ENCODE measurements at places on chromosomes 6 and 20. TPM values are rescaled to one million over a fixed set of nuclear protein-coding genes. Genes with fewer than 3 reads are reported as not detected.

Gene ZC3H12D
- total RNA-seq, result not detected

Gene MEP1A
- not detected for total RNA-seq

Gene RSPH4A
- total RNA-seq, result 0.18 TPM

Gene KCNK16
- total RNA-seq, result not detected

Gene DCDC2
- not detected for total RNA-seq

Gene TRERF1
- 5.5 TPM for total RNA-seq

Gene GABRR1
- total RNA-seq, result not detected

Gene SAYSD1
- 9.0 TPM for total RNA-seq

Gene PACSIN1
- total RNA-seq, result not detected

Gene CD24
- total RNA-seq, result 1.2 TPM

Gene EBF4
- total RNA-seq, result 3.0 TPM

Gene LHFPL5
- total RNA-seq, result not detected

Gene THEMIS
- not detected for total RNA-seq

Gene GABBR1
- 52.1 TPM for total RNA-seq

Gene ANKRD6
- 9.6 TPM for total RNA-seq

Gene PLCB4
- 1.6 TPM for total RNA-seq

Gene SSR1
- 149 TPM for total RNA-seq

Gene PBOV1
- total RNA-seq, result not detected

Gene MUC22
- not detected for total RNA-seq

Gene MANEA
- 17.7 TPM for total RNA-seq

Gene OR2J3
- not detected for total RNA-seq

Gene BAG2
- 3.6 TPM for total RNA-seq

Gene SIGLEC1
- not detected for total RNA-seq

Gene KHDC1L
- not detected for total RNA-seq

Gene SLC35F1
- total RNA-seq, result not detected

Gene PKIB
- not detected for total RNA-seq

Gene SLC22A2
- not detected for total RNA-seq

Gene RHAG
- not detected for total RNA-seq

Gene RIPOR2
- not detected for total RNA-seq

Gene HDGFL1
- not detected for total RNA-seq

Gene TMEM63B
- 49.7 TPM for total RNA-seq

Gene SIRPG
- not detected for total RNA-seq

Gene TSPO2
- not detected for total RNA-seq

Measured in endothelial cell of umbilical vein (primary cell).